NCI-H748 treated with DMSO at 0.1 percent for 48 hours (cell line): ENCODE measurements at places on chromosomes 13 and 19.

GRCh38 chr13:71118779-71119364 lies 748.1 kb downstream of the DACH1 start:
- DNase-seq = peak; percentile 84

- peak; percentile 37 for DNase-seq
These were observed 15.2 kb upstream of the PAK4 start for GRCh38 chr19:39110263-39110967.

DNA sequence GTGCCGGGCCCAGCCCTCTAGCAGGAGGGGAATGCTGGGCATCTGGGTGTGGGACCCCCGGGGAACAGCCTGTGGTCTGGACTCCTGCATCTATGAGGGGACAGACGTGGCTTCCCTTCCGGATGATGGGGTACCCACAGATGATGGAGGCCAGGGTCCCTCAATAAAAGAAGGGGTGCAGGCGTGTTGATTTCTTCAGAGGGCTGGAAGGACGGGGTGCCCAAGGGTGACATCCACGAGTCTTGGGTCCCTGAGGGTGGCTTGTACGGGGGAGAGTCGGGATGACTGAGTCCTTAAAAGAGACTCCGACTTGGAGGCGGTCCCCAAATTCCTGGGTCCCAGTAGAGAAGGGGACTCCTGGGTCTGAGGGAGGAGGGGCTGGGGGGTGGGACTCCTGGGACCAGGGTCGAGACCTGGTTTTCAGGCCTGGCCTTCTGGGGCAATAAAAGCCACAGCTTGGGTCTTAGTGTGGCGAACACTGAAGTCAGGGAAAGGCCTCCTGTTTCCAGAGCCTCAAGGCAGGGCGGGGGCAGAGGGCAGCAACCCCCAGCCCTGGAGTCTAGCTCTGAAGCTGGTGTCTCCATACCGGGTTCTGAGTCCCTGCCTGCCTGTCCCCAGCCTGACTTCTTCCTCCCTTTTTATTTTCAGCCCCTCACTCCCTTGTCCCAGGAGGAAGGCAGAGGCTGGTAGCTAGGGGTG lies 459 bp upstream of the GRIN2D start:
- no peak for DNase-seq

DNA sequence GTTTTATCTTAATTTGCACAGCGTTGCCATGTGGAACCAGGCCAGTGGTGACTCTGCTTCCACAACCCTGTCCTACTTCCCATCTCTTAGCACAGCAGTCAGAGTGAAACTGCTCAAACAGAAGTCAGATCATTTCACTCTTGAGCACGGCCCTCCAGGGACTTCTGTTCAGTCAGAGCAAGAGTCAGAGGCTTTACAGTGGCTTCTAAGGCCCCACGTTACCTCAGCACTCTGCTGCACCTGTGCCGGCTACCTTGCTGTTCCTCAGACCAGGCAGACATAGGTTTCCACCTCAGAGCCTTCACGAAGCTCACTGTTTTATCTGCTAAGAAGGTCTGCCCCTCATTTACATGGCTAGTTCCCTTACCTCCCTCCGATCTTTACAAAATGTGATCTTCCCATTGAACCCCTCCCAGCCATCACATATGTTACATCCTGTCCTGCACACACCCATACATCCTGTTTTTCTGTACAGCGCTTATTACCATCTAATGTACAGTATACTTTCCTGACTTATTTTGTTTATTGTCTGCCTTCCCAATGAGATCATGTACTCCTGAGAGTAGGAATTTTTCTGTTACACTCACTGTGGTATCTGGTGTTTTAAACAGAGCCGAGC lies 41.6 kb downstream of the TM9SF2 start:
- DNase-seq = no peak

DNA sequence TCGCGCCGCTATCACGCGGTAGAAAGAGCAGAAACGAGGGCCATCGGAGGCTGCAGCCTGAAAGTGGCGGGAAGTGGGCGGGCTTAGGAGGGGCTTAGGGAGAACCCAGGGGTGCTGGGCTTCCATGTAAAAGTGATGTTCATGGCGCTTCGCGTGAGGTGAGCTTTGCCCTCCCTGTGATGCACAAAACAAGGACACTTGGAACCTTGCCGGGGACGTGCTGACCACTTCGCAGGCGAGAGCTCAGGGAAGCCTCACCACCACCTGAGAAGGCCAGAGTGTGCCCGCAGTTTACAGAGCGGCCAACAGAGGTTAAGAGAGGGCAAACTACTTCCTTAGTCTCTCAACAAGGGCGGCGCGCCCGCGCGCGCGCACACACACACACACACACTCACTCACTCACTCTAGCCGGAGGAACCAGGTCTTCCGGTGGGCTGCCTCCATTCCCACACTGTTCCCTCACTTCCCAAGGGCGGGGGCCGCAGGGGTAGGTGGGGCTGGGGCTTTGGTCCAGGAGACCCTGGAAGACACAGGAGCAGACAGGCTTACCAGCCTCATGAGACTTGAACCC lies 651 bp downstream of the GAPDHS start:
- no peak for DNase-seq

- peak; percentile 85 for DNase-seq
These were observed 342.4 kb downstream of the KCNRG start for GRCh38 chr13:50357586-50358118.

- DNase-seq = no peak
These were observed 769.6 kb downstream of the UQCRFS1 start for GRCh38 chr19:28443361-28443760.

DNA sequence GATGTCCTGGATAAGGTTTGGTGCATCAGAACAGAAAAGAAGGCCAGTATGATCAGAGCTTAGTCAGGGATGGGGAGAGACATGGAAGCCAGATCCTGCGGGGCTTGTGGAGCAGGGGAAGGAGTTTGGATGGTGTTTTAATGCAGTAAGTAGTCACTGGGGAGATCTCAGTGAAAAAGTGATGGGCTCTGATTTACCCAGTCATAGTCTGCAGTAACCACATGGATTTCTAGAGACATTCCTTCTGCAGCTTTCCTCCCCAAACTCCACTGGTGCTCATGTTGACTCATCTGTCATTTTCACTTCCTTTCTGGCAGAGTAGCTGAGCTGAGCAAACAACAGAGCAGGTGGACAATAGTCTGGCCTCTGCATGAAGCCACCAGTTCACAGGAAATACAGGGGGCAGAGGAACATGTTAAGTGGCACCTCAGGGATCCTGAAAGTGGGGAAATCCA lies 144.1 kb downstream of the DPF1 start:
- DNase-seq = peak; percentile 93

DNA sequence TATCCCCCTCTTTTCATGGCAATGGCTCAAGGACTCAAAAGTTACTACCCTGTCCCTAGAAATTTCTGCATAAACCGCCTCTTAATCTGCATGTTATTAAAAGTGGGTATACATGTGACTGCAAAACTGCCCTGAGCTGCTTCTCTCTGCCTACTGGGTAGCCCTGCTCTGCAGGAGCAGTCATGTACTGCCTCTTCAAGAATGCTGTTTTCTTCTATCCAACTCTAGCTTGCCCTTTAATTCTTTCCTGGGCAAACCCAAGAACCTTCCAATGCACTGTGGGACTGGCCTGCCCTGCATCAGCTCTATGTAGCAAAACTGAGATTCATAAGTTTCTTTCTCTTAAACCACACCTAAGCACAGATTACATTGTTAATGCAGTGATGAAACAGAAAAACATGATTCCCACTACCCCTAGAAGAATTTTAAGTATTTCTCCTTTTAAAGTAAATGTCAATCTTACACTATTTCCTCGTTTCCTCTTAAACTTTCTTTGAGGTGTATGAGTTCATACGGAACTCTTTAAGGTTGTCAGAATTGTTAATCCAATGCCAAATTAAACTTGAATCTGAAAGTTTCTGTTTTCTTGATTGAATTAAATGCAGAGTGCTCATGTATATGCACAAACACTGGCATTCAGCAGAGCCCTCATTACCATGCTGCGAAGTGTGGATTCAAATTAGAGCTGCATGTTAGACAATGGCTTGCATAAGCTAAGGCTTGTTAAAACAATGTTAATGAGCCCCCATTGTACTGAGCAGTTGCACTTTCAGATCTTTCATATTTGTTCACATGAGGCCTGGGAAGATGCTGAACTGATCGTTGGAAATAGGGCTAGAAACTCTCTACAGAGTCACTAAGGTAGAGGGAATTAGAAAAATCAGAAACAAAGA lies 669.9 kb upstream of the PCDH20 start:
- DNase-seq = no peak

- DNase-seq = peak; percentile 73
These were observed at the start of gene CEACAM5 for GRCh38 chr19:41708481-41708880. TSS of gene CEACAM5 (plus strand) at chr19:41708626. CDS start at chr19:41708732, 106 bp downstream.

GRCh38 chr13:71879129-71879535 lies 12.1 kb upstream of the DACH1 start:
- DNase-seq = peak; percentile 82

- DNase-seq = no peak
These were observed 670 bp downstream of the MAP2K7 start for GRCh38 chr19:7904074-7905020.
